T-helper 9 cell (primary cell): ENCODE measurements at places on chromosomes 11 and 22.

- DNase-seq: no peak
Observed at GRCh38 chr22:27768027-27768653, 33.4 kb downstream of the MN1 start.

- DNase-seq: no peak
Observed at GRCh38 chr11:8282631-8283030, 19.0 kb upstream of the LMO1 start.

GRCh38 chr11:99494065-99494464 lies 473.3 kb downstream of the CNTN5 start:
- DNase-seq: no peak

GRCh38 chr11:90204832-90205646 lies 17.8 kb downstream of the CHORDC1 start:
- DNase-seq: no peak

DNA sequence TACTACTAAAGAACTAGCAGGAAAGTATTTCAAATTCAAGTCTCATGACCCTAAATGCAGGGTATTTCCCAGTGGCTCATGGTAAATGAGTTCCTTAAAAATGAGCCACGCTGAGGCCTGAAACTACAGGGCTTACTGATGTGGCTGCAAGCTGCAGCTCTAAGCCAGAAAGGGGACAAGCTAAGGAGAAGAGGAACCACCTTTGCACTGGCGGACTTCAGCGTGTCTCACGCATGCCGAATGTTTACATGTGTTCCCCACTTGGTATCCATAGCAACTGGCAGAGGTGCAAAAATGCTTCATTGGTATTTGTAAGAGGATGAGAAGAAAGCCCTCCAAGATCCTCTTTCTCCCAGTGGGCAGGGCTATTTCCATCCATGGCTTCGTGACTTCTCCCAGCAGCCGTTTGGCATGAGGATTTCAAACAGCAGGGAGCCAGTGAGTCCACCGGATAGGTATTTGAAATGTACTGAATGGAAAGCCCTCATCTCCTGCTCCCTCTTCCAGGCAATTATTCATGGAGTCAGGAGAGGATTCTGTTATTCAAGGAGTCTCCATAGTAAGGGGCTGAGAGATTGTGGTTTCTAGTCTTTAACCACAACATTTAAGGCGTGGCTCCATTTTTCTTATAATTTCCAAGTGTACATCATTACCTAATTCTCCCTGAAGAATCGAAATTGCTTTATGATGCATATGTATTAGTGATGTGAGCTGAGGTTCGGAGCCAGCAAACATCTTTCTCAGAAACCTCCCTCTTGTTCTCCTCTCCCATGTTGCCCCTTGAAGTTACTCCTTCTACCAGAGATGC lies 55.3 kb upstream of the CD44 start:
- DNase-seq: peak; percentile 60

- no peak for DNase-seq
Observed at GRCh38 chr11:126460417-126461095, 105.1 kb downstream of the ST3GAL4 start.

- no peak for DNase-seq
Observed at GRCh38 chr11:123321636-123322035, 108.4 kb upstream of the GRAMD1B start.

GRCh38 chr11:125083312-125084056 lies 20.4 kb downstream of the SLC37A2 start:
- no peak for DNase-seq

DNA sequence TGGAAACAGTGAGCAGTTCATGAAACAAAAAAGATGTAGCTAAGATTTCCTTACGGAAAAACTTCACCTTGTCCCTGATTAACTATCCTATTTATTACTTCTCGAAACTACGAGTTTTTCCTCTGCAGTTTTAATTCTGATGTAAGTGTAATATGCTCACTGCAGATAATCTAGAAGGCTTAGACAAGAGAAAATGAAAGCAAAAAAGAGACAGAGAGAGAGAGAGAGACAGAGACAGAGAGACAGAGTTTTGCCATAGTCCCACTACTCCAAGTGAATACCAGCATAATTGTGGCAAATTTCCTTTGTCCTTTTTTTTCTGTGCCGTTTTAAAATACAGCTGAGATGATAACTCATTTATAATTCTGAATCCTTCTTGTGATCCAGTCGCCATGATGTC lies 24.8 kb downstream of the FSHB start:
- DNase-seq: no peak

DNA sequence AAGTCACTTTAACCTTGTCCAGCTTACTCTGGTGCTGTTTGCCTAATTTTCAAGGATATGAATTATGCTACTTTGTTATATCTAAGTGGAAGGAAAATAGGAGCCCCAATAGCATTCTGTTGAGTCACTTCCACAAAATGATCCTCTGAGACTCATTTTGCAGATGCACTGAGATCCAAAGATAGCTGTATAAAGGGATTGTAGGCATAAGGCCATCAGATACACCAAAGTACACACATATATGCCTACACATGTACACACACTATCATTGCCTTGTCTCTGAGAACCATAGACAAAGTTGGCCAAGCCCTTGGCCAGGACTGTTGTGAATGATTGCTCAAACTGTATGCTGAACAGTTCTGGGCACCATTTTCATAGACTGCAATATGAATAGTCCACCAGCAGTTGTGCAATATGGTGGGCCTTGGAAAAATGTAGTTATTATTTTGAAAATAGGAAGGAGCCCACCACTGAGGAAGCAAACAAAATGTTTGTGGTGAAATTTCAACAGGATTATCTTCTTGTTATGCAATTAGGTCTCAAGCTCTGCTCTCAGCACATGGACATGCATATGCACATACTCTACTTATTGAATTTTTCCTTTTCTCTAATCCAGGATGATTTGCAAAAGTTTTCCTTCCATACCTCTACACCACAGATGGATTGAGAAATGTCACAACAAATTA lies 186.0 kb upstream of the CTSC start:
- DNase-seq: no peak

GRCh38 chr11:120819437-120820365 lies 204.2 kb upstream of the TBCEL start:
- DNase-seq: no peak

DNA sequence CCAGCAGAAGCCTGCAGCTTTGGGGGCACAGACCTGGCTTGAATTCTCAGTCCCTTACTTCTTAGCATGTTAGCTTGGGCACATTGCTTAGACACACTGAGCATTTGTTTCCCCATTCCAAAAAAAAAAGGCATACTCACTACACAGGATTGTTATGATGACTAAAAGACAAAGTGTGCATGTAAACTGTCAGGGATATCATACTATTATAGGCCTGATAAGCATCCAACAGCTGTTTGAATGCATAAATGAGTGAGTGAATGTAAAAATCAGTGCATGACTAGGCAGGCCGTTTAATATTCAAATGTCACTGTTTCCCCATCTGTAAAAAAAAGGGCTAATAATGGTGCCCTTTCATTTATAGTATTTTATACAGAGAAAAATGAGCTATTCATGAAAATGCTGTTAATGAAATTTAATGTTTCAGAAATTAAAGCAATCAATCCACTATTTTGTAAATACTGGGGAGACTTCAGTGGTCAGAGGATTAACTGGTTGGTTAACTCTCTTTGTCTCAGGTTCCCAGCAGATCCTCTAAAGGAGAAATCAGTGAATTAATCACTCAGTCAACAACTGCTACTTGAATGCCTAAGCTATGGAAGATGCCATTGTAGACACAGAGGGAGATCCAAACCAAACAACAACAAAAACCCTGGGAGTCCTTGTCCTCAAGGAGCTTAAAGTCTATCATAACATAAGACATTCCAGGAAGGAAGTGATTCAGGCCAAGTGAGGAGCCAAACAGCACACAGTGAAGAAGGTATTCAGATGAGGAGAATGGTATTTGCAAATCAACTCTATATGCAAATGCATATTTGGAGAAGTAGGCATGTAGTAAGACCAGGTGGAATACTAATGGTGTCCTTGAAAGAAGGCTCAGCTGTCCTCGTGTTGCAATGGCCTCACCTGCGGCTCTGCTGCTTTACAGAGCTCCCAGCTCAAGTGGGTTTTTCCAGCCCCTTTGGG lies 26.8 kb downstream of the BARX2 start:
- no peak for DNase-seq

- no peak for DNase-seq
Observed at GRCh38 chr11:123740787-123741158, 687 bp downstream of the ZNF202 start.

DNA sequence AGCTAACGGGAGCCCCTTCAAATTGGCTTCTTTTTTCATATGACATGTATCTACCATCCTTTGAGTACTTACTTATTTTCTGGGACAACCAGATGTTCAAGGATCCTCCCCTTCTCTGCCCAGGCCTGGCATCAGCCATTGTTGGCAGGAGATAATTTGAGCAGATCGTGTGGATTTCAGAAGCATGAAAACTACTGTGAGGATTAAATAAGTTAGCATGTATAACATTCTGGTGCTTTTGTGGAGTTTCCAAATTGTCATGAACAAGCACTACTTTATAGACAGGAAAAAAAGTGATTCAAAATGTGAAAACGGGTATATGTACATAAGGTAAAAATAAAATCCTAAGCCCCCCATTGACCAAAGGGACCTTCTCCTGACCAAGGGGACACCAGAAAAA lies 2.1 kb upstream of the NADSYN1 start:
- no peak for DNase-seq

DNA sequence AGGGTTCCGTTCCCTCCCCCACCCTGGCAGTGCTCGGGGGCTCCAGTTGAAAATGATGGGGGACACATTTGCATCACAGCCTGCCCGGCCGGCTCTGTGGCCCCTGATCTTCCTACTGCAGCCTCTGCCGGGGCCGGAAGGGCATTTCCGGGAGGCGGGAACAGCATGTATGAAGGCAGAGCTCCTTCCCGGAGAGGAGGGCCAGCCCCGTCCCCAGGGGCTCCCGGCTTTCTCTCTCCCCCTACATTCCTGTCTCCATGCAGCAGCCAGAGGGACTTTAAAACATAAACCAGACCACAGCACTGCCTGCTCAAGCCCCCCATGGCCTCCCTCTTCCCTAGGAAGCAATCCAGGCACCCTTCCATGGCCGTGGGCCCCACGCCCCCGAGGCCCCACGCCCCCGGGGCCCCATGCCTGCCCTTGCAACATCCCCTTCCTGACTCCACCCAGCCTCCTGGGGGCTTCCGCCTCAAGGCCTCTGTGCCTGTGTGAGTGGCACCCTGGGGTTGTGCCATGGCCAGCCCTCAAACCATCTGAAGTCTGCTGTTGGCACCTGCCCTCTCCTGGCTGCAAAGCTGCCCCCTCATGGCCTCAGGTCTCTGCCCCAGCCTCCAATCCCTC lies 73.1 kb downstream of the CDKN1C start:
- DNase-seq: no peak

DNA sequence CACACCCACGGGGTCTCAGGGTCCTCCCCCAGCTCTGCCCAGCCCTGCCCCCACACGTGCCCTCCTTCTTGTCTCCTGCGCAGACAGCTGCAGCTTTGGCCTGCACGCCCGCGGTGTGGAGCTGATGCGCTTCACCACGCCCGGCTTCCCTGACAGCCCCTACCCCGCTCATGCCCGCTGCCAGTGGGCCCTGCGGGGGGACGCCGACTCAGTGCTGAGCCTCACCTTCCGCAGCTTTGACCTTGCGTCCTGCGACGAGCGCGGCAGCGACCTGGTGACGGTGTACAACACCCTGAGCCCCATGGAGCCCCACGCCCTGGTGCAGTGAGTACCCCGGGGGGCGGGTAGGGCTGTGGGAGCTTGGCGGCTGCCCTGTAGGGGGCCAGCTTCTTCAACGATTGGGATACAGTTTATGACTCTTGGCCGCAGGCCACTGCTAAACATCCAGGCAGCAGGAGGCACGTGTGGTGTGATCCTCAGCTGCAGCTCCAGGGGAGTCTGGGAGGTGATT lies 30.8 kb downstream of the ST14 start:
- DNase-seq: no peak

DNA sequence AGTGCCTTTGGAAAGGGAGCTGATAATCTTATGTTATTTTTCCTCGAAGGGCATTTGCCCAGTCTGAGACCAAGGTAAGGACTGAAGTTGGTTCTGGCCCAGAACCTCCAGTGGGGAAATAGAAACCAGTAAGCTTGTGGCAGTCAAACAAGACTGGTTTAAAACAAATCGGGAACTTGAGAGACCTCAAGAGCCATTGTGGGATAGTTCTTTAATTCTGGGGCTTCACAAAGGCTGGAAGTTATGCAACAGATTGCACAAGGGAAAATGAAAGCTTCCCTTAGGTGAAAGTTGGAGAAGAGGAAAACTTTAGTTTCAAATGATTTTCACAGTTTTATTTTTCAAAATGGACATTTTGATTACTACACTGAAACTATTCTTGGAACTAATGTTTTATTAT lies 33.5 kb upstream of the RAB38 start:
- no peak for DNase-seq

DNA sequence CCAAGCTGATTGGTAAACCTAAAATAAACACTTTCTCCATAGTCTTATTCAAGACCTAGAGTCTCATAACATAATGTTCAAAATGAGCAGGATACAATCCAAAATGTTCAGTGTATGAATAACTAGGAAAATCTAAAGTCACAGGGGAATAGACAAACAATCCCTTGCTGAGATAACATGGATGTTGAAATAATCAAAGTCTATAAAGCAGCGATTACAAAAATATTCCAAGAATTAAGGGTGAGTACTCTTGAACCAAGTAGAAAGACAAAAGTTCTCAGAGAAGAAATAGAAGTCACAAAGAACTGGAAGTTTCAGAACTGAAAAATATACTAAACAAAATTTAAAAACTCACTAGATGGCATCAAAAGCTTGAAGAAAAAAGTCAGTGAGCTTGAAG lies 561.0 kb downstream of the INSC start:
- DNase-seq: no peak
